AG08395 (cell line): ENCODE measurements at places on chromosomes 11 and 22.

DNA sequence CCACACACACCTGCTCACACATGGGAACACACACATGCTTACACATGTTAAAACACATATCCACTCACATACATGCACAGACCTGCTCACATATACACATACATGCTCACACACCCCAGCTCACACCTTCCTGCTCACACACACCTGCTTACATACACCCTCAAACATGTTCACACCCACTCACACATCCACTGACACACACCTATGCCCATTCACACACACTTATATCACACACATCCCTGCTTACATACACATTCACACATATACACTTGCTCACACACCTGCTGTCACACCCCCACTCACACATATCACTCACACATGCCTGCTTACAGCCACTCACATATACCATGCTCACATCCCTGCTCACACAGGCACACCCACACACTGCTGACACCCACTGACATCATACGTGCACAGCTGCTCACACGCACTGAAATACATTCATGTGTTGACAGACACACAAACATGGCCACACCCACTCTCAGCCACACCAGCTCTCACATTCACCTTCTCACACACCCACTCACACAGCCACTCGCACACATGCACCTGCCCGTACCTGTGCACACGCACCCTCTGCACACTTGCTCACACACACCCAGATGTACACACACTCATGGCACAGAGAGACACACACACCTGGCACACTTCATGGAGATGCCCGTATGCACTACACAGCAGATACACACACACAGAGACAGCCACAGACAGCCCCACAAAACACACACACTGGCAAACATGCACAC is 5.7 kb upstream of the MYBPC3 start:
- DNase-seq = no peak

DNA sequence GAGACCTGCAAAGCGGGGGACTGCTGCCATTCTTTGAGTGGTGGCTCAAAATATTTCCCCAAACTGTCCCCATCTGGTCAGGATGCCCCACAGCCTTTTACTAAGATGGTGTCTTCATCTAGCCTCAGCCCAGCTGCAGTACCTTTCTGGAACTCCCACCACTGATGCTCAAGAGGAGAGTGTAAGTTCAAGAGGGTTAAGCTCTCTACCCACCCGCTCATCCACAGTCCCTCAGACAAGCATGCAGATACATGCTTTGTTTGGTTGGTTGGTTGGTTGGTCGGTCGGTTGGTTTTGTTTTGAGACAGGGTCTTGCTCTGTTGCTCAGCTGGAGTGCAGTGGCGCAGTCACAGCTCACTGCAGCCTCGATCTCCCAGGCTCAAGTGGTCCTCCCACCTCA is 14.5 kb upstream of the CAVIN3 start:
- no peak for DNase-seq

- no peak for DNase-seq
Measured at GRCh38 chr11:132980670-132981069, 551.6 kb downstream of the OPCML start.

GRCh38 chr22:20117633-20118299 is 740 bp upstream of the TRMT2A start:
- peak; percentile 31 for DNase-seq

GRCh38 chr11:63951779-63952536 is 13.2 kb downstream of the NAA40 start:
- DNase-seq = no peak

DNA sequence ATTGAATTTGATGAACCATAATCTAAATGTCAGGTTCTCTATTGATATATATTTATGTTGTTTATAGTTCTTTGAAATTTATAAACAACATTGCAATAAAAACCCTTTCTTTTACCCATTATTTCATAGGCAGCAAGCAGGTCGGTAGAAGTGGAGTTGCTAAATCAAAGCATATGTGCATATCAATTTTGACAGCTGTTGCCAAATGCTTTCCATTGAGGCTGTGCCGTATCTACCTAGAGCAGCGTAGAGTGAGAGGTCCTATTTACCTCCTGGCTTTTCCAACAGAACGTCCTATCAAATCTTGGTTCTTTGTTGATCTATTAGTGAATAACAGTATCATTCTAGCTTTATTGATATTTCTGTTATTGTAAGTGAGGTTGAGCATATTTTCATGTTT is 77.5 kb upstream of the SLC22A12 start:
- DNase-seq = no peak

DNA sequence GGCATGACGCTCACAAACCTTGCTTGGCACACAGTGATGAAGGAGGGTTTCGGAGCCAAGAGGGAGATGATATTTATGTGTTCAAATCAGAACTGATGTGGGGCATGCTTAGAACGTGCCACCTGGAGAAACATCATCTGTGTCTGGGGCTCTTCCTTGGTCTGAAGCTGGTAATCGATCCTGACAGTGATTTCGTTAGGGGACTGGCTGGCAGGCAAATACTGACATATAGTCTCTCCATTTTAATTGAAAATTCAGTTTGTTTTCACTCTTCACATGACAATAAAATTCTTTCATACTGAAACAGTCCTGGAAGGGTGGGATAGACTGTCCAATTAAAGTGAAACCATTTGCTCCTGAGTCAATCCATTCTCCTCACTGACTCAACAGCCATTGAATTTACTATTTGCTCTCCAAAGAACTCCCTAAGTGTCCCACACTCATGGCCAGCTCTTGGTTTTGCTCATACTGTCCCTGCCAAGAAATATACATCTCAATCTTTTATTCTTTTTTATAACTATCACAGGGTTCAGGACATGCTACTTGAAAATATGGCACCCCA is 134.8 kb downstream of the TRPC6 start:
- peak; percentile 23 for DNase-seq

GRCh38 chr11:33646168-33646567 is 54.5 kb downstream of the C11orf91 start:
- no peak for DNase-seq

DNA sequence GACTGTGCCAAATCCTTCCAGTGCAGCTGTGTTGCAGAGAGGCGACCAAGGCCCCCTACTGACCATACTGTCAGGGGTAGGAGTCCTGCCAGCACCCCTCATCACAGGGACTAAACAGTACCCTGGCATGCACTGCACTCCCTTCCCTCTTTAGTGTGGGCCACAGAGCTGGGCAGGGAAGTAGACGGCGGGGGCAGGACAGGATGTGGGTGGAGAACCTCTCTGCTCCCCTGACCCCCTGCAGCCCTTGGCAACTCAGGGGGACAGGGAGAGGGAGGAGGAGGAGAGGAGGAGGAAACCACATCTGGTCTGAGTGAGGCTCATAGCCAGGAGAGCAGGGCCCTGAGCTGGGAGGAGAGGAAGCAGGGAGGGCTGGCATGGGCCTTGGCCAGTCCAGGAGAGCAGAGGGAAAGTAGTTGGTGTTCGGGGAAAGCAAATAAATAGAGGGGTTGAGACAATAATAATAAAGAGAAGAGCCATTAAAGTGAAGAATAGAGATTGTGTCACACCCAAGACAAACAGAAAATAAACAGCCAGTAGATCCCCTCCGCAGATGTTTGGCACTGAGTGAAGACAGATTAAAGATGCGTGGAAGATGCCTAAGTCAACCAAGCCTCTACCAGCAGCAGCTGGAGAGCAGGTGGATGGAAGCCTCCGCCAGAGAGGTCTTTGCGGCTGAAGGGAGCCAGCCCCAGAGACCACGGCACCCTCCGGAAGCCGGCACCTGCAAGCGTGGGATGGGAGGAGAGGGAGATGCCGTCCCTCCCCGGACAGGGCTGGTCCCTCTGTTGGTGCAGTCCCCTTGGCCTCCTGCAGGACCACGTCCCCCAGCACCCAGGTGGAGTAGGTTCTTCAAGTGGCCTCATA is 61.5 kb downstream of the RPUSD4 start:
- DNase-seq = no peak

- no peak for DNase-seq
Measured at GRCh38 chr22:27576815-27577573, 224.6 kb downstream of the MN1 start.

- DNase-seq = peak; percentile 11
Measured at GRCh38 chr22:33658775-33659174, 261.5 kb downstream of the LARGE1 start.

GRCh38 chr11:15580775-15581095 is 466.0 kb downstream of the INSC start:
- DNase-seq = no peak

DNA sequence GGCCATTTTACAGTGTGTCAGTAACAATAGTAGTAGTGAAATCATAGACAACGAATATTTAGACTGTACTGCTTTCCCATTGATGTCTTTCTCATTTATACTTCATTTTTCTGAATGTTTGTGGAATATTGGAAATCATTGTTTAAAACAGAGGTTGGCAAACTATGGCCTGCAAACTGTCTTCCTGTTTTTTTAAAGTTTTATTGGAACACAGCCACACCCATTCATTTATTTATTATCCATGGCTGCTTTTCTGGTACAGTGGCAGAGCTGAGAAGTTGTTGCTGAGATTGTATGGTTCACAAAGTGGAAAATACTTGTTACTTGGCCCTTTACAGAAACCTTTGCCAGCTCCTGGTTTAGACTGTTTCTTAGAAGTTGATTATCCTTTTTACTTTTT is 13.7 kb downstream of the FAR1 start:
- no peak for DNase-seq

- no peak for DNase-seq
Measured at GRCh38 chr22:44316393-44317122, 3.8 kb upstream of the SHISAL1 start.

GRCh38 chr22:41856469-41856868 is 23.6 kb downstream of the SREBF2 start:
- no peak for DNase-seq

DNA sequence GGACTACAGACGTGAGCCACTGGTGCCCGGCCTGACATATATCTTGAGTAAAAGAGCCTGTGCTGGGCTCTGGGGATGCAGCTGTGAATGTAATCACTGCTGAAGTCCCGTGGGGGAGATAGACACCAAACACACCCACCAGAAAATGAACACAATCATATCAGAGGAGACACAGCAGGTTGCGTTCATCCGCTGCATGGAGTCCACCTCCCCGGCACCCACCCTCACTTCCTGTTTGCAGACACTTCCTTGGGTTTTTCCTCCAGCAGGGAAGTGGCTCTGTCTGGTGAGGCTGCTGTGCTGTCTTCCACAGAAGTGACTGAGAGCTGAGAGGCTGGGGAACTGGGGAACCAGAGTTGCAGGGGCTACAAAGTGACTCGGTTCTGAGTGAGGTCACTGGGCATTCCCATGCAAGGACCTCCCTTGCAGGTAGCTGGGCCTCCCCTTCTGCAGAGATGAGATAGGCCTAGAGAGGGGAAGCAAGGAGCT is 7.2 kb downstream of the MICALL1 start:
- DNase-seq = no peak

DNA sequence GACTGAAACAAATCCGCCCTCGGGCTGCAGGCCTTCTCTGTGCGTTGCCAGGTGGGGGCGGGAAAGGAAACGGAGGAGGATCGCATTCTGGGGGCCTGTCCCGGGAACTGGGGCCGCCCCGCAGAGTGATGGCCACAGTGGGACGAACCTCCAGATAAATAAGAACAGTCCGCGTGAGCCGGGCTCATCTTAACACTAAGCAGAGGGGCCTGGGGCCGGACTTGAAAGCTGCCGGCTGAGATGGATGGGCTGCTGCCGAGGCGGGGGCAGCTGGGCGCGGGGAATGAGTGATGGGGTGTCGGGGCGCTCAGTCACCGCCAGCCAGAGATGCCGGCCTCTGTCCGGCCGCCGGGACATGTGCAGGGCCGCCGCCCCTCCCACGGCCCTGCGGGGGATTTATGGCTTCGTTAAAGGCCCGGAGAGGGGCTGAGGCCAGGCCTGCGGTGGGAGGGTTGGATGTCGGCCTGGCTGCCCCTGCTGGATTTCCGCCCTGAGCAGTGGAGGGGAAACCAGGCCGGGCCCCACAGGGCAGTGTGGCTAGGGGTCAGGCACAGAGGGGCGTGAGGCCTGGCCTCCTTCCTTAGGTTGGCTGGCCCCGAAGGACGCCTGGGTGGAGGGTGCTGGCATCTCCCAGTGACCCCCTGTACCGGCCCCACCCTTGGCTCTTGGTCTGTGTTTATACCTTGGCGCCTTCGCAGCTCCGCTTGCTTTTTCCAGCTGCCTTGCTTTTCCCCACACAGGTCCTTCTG is 45.3 kb upstream of the CD82 start:
- no peak for DNase-seq

DNA sequence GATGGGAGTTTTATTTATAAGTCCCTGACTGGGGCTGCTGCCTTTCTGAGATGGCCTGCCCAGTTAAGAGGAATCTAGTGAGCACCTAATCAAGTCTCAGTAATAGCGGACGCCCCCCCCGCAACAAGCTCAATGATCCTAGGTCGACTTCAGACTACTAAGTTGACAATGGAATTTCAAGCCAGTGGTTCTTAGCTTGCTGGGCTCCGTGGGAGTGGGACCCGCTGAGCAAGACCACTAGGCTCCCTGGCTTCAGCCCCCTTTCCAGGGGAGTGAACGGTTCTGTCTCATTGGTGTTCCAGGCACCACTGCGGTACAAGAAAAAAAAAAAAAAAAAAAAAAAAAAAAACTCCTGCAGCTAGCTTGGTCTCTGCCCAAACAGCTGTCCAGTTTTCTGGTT is 156.8 kb upstream of the CARD18 start:
- no peak for DNase-seq
